Sigmoid colon (tissue), 7 donors: ENCODE measurements at places on chromosomes 7 and 10. TPM values are rescaled to one million over a fixed set of nuclear protein-coding genes. Genes with fewer than 3 reads are reported as not detected.

- DNase-seq = no peak
Observed at GRCh38 chr7:2066251-2066919, 166.4 kb downstream of the MAD1L1 start.

DNA sequence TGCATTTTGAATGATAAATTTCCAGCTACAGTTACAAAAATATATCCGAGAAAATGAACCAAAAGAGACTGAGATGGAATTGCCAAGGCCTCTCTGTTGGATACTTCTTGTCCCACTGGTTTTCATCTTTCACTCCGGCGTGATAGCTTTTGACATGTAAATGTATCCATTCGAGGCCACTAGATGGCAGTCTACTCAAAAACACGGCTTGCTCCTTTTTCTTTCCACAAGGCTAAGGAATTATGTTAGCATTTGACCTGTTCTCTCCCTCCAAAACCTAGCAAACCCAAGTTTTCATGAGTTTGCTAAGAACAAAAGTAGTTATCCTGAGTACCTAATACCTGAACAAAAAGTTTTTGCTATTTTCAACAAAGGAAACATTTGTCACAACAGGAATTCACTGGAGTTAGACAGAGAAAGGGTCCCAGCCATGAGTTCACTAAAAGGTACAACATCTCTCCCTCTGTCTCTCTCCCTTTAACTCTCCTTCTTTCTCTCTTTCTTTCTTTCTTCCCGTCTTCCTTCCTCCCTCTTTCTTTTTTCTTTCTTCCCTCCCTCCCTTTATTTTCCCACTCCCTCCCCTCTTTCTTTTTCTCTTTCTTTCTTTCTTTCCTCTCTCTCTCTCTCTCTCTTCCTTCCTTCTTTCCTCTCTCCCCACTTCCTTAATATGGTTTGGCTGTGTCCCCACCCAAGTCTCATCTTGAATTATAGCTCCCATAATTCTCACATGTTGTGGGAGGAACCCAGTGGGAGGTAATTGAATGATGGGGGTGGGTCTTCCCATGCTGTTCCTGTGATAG lies 207.9 kb upstream of the MYO3A start:
- DNase-seq = no peak

NPY4R2 gene
- total RNA-seq = 1.9 TPM

DNA sequence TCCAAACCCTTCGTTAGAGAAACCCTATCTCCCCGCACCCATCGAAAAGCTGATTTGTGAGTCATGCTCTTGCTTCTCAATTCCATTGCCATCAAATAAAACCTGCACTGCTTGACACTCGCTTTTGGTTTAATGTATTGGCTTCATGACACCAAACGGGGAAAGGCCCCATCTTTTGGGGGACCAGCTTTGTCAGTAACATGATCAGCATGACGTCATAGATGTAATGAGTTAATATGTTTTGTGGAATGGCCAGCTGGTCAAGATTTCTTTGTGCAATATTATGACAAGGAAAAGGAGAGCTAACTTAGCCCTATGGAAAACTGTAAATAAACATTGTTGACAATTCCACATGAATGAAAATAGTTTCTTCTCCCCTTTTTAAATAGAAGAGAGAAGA lies 1260.5 kb upstream of the CELF2 start:
- DNase-seq = no peak
